ENCODE measurements at places on chromosomes 6 and 20.
A peak's percentile ranks its signal among the peaks of the same experiment; 100 is the strongest.

GRCh38 chr20:44181611-44182010 lies 5.4 kb downstream of the JPH2 start:
- no peak for DNase-seq

- no peak for DNase-seq
Observed at GRCh38 chr20:63785691-63786131, 45.4 kb downstream of the ZBTB46 start.

- no peak for DNase-seq
Observed at GRCh38 chr20:62020935-62021701, 44.6 kb downstream of the TAF4 start.

DNA sequence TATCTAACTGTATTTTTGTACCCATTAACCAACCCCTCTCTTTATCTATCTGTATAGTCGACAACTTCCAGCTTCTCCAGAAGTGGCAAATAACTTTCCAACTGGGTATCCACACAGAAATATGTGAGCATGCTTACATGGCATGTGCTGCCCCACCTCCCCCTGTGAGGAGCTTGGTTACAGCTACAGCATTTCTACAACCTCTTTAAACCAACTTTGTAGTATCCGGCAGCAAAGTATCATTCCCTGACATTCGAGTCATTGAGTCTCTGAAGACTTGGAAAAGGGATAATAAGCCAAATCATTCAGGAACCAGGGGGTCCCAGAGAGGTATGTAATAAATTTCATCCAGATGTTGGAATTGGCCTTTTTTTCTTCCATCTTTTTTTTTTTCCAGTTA lies 48.2 kb upstream of the ASIP start:
- DNase-seq, result no peak

- DNase-seq, result peak; percentile 84
Observed at GRCh38 chr20:25090492-25091429, 8.8 kb upstream of the VSX1 start.

- no peak for DNase-seq
Observed at GRCh38 chr6:20729086-20729485, 194.8 kb downstream of the CDKAL1 start.

- no peak for DNase-seq
Observed at GRCh38 chr6:124791156-124791555, 171.1 kb upstream of the RNF217 start.

DNA sequence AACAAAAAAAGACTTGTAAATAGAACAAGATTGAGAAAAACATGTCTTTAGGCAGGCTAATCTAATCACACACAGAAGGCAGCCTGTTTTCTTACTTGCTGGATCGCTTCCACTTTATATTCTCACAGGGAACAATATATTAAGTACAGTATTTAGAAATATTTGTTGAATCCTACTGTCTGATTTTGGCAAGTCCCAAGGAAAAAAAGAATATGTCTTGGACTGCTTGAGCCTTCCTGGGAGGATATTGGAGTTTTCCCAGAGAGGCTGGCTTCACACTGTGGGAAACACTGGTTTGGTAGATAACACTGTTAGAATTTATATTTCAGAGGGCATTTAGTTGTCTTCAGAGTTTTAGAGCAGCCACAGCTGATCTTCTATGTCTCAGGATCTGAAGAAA lies 229.7 kb downstream of the PRL start:
- no peak for DNase-seq

GRCh38 chr6:43733471-43734293 lies 36.3 kb upstream of the VEGFA start:
- DNase-seq, result no peak

DNA sequence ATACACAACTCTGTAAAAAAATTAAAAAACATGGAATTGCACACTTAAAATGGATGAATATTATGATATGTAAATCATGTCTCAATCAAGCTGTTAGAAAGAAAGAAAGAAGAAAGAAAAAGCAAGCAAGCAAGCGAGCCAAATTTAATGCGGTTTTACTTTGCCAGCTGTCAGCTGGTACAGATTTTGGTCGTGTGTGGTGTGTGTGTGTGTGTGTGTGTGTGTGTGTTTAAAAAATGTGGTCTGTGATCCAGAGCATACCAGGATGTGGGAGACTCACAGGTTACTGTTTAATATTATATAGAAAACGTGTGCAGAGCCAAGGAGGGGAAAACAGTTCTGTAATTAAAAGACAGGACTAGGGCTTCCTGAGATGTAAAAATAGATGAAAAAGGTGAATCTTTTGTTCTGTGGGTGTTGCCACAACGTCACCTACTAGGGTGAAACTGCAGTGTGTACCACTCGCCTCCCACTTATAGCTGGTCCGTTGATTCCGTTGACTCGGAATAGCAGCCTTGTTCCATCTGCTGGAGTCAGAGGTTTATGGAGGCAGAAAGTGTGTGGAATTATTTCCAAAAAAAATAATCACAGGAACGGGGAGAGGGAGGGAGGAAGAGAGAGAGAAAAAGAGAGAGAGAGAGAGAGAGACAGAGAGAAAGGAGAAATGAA lies 197.7 kb downstream of the BCAS1 start:
- DNase-seq, result peak; percentile 39

- DNase-seq, result peak; percentile 15
Observed at GRCh38 chr6:109485266-109485935, 2.4 kb upstream of the ZBTB24 start.

DNA sequence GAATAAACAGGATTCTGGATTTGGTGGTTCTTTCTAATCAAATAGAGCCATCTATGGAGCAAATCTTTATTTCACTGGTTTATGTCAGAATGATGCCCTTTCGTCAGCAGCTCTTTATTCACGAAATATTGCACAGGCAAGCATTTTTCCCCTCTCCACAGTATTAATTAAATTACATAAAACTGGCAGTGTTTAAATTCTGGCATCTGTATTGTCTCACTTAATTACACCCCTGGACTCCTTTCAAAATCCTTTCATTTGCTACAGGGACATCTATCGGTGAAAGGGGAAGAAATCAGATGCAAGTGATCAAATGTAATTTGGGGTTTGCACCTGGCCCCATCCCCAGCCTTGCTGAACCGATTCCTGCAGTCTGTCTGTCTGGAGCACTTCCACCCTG lies 801.9 kb downstream of the QKI start:
- DNase-seq, result peak; percentile 31

DNA sequence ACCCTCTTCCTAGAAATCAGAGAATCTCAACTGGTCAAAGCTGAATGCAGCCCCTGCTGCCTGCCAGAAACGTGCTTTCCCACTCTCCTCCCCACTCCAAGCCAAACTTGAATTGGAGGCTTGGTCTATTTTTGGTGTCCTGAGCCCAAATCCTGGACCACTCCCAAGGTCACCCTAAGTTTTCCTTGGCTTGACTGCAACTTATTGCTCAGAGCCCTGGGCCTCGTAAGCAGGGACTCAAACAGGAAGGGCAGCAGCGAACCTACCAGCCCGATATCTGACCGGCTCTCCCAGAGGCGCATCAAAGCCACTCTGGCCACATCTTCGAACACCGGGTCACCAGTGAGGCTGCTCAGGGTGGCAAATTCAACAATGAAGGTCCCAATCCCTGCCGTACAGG lies 12.7 kb downstream of the EDEM2 start:
- no peak for DNase-seq

GRCh38 chr6:52027699-52028098 lies 59.7 kb downstream of the PKHD1 start:
- no peak for DNase-seq

DNA sequence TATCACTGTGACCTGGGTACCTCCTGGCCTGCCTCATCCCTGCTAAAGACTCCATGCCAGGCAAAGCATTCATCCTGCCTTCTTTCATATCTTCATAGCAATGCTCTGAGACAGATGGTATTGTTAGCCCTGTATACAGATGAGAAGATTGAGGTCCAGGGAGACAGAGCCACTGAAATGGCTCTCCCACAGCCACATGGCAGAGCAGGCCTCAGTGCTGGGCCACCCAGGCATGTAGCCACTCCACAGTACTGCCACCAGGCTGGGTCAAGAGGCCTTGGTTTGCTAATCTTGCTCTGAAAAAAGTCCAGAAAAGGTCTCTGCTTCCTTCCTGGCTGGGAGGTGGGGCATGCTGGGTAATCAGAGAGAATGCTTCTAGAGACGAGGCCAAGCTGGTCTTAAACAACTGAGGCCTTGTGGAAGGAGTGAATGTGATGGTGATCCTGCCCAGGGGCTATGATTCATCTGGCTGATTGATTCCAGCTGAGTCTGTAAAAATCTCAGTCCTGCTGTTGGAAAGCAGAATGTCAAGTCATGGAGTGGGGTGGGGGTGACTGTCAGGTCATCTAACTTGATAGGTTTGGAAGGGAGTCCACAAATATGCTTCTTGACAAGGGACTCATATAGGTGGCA lies 29.8 kb downstream of the HM13 start:
- DNase-seq, result no peak

GRCh38 chr6:166658115-166658791 lies 31.2 kb upstream of the RPS6KA2 start:
- DNase-seq, result no peak

GRCh38 chr6:11221623-11222384 lies 10.7 kb downstream of the NEDD9 start:
- no peak for DNase-seq

- DNase-seq, result no peak
Observed at GRCh38 chr6:97095311-97095850, 170.9 kb downstream of the KLHL32 start.

DNA sequence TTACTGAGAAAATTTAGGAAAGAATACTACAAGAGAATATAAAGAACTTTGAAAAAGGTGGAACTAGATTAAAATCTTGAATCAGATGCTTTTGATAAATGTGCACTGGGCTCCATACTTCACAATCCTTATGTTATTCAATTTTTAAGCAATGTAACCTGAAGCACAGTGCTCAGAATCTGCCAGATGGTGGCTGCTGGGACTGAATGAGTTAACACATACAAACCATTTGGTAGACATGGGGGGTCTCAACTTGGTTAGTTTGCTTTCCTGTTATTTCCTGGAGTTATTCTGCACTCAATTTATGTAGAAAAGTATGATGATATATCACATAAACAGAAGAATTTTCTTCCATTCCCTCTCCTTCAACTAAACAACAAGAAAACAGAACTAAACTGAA lies 326.5 kb downstream of the RNGTT start:
- no peak for DNase-seq

DNA sequence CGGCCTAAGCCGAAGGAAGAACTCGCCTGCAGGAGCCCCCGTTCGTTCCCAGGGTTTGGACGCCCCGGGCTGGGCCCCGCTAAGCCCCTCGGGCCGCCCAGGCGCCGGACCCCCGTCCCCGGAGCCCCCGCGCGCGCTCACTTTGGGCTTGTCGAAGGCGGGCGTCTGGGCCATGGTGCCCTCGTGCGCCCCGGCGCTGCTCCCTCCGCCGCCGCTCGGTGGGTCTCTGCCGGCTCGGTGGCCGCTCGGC lies 140 bp downstream of the ADA start:
- DNase-seq, result no peak

All from NCI-H1694 treated with DMSO at 0.1 percent for 48 hours (cell line).